ENCODE measurements at places on chromosomes 6 and 20.
A peak's percentile ranks its signal among the peaks of the same experiment; 100 is the strongest.

- peak; percentile 83 for DNase-seq
Observed at GRCh38 chr6:139027620-139028182, 844 bp upstream of the ABRACL start.

- DNase-seq: no peak
Observed at GRCh38 chr6:87341899-87342298, 2.7 kb upstream of the C6orf163 start.

DNA sequence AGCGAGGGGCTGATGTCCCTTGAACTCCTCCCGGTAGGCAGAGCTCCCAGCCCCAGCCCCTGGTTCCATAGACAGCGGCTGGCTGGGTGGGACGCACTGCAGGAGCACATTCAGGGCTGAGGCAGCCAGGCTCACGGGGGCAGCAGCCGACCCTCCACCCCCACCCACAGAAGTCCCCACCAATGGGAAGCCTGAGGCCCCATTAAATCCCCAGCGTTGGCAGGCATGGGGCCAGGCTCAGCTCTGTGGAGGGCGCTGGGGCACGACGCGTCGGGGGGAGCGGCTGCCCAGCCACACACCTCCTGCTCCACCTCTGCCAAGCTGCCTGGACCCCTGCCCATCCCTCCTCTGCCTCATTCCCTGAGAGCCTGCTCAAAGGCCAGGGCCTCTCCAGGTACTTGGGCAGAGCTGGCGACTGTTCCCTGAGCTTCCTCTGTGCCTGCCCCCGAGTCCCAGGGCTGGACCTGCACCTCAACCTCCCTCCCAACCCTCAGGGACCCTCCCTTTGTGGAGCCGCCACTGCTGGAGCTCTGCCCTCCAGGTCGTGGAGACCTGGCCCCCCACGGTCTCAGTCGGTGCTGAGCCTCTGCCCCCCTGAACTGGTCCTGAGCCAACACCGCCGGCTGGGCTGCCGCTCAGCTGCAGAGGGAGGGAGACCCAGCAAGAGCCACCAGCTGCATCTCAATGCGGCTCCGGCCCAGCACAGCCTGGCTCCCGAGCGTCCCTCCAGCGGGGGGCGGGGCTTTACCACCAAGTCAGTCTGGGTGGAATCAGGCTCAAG lies 9.1 kb downstream of the CHRNA4 start:
- DNase-seq: no peak

- DNase-seq: peak; percentile 65
Observed at GRCh38 chr20:19937651-19938420, 79.3 kb upstream of the NAA20 start.

GRCh38 chr20:42483730-42484303 lies 705.9 kb downstream of the PTPRT start:
- peak; percentile 32 for DNase-seq

DNA sequence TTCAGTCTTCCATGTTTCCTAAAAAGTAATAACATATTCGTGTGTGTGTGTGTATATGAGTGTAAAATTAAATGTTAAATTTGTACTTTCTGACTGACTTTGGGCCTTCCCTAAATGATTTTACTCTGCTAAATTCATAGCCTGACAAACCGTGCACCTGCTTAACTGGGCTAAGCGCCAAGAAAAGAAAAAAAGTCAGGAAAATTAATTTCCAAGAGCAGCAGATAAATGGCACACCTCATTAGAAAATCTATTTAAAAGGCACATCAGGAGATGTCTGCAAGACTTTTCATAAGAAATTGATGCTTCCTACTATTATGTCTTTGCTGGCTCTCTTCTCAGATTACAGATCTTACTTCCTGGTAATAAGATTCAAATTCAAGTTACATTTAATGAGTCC lies 72.4 kb downstream of the TRDN start:
- no peak for DNase-seq

DNA sequence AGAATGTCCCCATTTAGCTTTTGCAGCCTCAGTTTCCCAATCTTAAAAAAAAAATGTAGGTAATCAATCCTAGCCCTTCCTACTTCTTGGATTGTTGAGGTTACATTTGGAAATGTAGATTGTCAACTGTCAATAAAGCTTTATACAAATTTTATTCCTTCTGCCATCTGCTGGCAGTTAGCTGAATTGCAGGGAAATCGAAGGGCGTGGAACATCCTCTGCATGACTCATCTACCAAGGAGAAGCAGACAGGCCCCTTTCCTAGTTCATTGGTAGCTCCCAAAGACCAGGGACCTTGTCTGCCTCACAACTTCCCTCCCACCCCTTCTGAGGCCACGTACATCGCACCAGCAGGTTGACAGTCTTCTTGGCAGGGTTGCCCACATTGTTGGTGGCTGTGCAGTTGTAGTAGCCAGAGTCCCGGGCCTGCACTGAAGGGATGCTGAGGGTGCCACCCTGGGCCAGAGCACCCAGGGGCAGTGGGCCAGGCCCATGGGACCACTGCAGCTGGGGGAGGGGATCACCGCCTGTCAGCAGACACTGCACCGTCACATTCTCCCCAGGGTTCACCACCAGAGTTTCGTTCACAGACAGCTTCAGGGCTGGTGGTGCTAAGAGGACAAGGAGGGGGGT lies 43.6 kb downstream of the MDGA1 start:
- peak; percentile 77 for DNase-seq

- DNase-seq: no peak
Observed at GRCh38 chr6:149453597-149454345, 31.0 kb downstream of the ZC3H12D start.

DNA sequence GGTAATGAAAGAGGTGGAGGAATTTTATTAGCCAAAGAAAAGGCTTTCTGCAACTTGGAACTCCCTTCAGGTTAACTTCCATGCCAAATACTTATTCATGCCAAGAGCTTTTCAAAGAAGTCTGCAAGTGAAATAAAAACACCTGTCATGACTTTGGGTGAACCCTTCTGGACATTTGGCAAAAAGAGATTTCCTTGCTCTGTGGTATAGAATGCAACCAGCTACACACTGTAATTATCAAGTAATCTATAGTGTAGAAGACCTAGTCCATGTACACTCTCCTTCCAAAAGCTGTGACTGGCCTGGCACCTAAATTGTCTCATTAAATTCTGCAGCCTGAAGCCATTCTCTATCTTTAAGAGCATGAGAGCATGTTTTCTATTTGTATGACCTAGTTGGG lies 232.3 kb downstream of the COL12A1 start:
- DNase-seq: no peak

DNA sequence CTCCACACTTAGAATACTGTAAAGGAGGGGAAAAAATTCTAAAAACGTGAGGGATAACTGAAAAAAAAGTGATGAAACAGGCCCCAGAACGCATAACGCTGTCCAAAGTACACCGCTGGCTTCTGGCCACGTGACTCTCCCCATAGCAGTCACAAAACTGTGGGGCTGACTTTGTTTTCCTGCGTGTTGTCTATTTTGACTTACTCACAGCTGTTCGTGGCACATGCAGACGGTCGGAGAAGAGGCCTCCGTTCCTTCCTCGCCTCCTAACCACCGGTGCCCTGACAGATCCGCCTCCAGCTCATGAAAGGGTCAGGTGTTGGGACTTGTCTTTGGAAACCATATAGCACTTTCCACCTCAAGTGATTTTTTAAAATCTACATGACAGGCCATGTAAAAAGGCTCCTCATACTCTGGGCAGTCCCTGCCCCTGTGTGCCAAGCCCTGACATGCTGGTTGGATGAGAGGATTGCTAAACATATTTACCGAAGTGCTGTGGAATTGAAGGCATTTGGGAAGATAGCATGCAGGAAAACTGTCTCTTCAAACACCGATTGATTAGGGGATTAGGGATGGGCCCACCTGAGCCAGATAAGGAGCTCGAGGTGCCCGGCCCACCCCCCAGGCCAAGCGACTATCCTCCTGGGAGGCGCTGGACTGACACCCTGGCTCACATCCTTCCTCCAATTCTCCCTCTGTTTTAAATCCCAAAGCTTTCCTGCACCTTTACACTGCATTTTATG lies 54.8 kb downstream of the DACT2 start:
- DNase-seq: no peak

DNA sequence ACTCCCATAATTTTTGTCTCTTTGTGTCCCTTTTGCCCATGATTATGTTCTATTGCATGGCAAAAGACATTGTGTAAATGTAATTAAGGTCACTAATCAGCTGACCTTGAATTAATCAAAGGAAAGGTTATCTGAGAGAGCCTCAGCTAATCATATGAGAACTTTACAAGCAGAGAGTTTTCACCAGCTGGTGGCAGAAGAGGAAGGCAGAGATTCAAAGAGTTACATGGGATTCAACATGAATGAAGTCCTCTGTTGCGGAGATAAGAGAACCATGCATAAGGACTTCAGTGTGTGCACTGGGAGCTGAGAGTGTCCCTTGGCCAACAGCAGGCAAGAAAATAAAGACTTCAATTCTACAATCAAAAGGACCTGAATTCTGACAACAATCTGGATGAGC lies 494.1 kb upstream of the ARID1B start:
- DNase-seq: no peak

- no peak for DNase-seq
Observed at GRCh38 chr6:130923350-130923749, 96.1 kb downstream of the SMLR1 start.

DNA sequence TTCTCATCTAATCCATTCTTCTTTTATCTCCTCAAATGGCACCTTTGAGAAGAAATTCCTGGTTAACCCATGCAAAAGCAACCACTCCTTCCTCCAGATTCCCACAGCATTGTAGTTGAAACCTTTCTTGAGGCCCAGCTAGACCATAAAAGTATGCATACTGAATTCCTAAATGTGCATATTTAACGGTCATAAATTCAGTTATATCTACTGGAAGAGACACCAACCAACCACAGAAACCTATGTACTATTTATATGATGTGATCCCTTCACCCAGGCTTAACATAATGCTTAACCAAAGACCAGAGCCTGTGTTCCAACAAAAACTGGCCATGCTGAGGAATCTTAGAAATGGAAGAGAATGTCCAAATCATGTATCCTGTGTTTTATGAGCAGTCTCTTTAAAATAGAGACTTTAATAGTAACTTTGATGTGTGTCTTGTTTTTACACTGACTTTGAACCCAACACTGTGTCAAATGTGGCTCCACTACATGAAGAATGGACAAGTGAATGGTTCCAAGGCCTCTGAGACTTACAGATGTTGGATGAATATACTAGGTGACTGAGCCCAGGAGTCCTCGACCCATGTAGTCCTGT lies 11.4 kb upstream of the TAF8 start:
- DNase-seq: no peak

- no peak for DNase-seq
Observed at GRCh38 chr6:25943887-25944286, 13.4 kb upstream of the SLC17A2 start.

GRCh38 chr20:46355778-46356177 lies 47.5 kb upstream of the CDH22 start:
- DNase-seq: no peak

GRCh38 chr6:69719602-69720193 lies 77.1 kb downstream of the LMBRD1 start:
- DNase-seq: peak; percentile 28

- DNase-seq: no peak
Observed at GRCh38 chr6:68730291-68731054, 95.4 kb downstream of the ADGRB3 start.

- no peak for DNase-seq
Observed at GRCh38 chr6:109477725-109478124, 5.3 kb downstream of the ZBTB24 start.

DNA sequence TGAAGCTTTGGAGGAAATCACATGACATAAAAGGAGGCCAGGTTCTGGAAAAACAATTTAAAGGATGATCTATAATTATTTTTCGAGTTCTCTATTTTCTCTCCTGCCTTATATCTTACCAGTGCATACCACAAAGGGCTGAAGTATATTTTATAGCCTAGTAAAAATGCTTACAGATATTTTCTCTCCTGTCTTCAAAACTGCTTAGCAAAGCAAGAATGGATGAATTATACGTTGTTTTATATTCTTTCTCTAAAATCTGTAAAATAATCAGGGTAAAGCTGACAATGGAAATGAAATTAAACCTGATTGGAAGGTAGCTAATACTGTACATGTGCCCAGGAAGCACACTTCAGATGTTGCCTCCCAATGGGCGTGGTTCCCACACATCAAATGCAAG lies 123.7 kb downstream of the F13A1 start:
- DNase-seq: no peak

DNA sequence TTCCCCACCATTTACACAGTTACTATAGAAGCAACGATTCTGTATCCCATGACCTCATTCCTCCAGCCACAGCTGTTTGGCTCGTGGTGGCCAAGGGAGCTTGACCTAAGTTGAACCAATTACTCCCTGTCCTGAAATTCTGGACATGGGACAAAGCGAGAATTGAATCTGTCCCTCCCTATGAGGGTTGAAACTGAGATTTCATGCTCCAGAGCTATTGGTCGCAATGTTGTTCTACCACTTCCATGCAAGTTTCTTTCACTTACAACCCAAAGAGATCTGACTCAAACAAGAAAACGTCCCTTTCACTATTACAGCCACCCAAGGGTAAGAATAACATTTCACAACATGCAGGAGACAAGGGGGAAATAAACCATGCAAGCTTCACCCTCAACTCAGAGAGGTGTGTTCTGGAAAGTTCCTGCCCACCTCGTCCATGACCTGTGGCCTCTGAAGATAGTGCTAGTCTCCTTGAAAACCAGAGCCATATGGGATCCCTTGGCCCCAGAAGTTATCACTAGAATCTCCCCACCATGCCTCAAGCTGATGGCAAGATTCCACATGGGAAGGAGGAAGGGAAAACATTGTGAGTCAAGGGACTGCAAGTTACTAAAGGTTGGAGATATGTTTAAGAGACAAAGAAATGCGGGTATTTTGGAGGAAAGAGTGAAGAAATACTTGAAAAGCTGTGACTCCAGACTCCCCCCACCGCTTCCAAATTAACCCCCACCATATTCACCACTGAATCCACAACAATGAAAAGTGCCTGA lies 74.5 kb upstream of the SRSF6 start:
- DNase-seq: no peak

- no peak for DNase-seq
Observed at GRCh38 chr6:143726015-143726647, 48.4 kb downstream of the PHACTR2 start.
